ENCODE measurements at places on chromosomes 11 and 22.
A peak's percentile ranks its signal among the peaks of the same experiment; 100 is the strongest.

GRCh38 chr11:115437902-115438575 lies 66.2 kb downstream of the CADM1 start:
- H3K27ac ChIP-seq: no peak overlapping the region
- no peak overlapping the region for H3K4me3 ChIP-seq
- H3K4me1 ChIP-seq: no peaks in the 10 kb centered on the region
- no peak for DNase-seq
- H3K27me3 ChIP-seq: no peaks in the 10 kb centered on the region
- no peaks in the 10 kb centered on the region for H3K36me3 ChIP-seq

DNA sequence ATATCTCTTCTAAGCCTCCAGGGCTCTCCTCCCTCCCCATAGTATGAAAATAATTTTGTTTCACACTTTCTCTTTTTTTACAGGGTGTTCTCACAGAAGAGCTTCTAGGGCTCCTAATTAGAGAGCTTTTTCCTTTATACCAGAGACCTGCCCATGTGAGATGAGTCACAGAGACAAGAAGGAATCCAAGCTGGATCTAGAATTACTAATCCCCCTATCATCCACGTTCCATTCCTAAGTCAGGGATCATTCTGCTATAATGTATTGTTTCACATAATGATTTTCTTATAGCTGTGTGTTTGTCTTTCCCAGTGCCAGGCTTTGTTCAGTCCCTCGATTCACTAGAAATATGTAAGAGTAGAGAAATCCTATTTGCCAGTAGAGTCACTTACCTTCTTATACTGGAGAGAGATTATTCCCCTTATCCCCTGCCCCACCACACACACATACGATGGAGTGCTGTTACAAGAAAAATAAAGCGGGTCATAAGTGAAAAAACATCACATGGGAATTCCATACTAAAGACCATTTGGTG lies 778.3 kb upstream of the LRRC4C start:
- H3K36me3 ChIP-seq: no peaks in the 10 kb centered on the region
- H3K4me3 ChIP-seq: no peak overlapping the region
- no peak for DNase-seq

DNA sequence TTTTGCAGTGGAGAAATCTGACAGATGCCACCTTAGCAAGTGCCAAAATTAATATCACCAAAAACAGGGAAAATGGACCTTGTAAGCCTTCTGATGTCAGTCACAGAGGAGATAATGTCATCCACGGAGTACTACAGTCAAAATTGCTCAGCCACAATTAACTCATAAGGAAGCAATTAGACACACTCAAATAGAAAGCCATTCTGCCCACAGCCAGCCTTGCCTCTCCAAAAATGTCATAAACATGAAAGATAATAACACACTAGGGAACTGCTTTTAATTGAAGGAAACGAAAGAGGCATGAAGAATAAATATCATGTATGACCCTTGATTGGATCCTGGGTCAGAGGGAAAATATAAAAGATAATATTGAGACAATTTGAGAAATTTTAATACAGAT lies 505.6 kb upstream of the API5 start:
- H3K4me1 ChIP-seq: no peaks in the 10 kb centered on the region
- DNase-seq: no peak
- no peaks in the 10 kb centered on the region for H3K36me3 ChIP-seq
- no peak overlapping the region for H3K4me3 ChIP-seq

- H3K4me1 ChIP-seq: no peaks in the 10 kb centered on the region
- no peak overlapping the region for H3K4me3 ChIP-seq
- DNase-seq: no peak
- peaks cover 17% of the 10 kb centered on the region for H3K36me3 ChIP-seq
These were observed 6.4 kb downstream of the VPS51 start for GRCh38 chr11:65102142-65103095.

DNA sequence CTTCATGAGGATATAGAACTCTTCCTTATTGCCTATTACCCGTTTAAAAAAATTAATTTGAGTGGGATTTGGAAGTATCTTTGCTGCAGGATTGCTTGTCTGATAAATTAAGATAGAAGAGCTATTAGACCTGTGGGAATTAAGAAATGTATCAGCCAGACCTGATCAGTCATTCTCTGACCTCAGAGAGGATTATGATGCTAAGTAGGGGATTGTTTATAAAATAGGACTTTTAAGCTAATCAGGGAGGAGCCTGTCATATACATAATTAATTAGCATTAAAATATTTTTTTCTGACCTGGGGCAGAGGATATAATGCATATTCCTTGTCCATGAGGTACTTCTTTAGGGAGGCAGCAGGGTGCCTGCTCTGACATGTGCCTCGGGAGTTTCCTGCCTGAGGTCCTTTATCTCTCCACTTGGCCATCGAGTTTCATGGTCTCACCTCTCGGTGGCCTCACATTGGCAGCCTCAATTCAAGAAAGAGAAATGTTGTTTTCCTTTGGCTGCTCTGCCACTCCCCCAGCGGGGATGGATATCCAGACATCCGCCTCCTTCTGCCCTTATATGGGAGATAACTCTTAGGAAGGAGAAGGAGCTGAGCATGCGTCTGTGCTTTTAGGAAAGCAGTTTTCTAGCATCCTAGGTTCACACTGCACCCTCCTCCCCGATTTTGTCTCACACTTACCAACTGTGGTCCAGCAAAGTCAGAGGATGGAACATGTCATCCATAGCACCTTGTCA lies 41.1 kb downstream of the DIXDC1 start:
- H3K4me1 ChIP-seq: peaks cover 16% of the 10 kb centered on the region
- DNase-seq: peak; percentile 57
- H3K27ac ChIP-seq: no peak overlapping the region

- H3K36me3 ChIP-seq: no peaks in the 10 kb centered on the region
- peaks cover 33% of the 10 kb centered on the region for H3K4me1 ChIP-seq
These were observed 5.4 kb upstream of the MCAM start for GRCh38 chr11:119322360-119322739.

DNA sequence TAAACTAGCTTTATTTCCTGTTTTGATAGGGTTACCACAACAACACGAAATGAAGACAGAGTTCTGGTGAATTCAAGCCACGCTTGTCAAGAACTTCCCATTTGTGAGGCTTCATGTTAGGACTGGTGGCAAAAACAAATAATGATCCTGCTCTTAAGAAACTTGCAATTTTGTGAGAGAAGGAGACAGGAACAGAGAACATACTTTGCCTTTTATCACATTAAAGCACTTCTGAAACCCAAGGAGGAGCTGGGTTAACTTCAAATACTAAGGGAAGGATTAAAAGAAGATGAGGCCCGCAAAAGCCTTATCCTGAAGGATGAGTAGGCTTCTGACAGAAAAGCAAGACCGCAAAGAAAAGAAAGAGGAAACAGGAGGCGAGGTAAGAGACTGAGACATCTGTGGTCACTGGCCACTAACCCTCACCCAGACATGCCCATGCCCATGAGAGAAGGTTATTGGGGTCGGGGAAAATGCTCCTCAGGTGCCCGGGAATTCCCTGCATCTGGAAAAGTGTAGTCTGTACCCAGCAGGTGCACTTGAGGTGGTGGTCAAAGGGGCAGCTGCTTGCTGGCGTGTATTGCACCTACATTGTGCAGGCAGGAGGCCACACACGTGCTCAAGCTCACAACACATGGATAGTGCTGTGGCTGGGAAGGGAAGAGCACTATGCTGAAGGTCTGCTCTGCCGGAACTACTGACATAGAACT lies 50.5 kb downstream of the MAPK1 start:
- no peak for DNase-seq
- H3K27ac ChIP-seq: no peak overlapping the region
- H3K27me3 ChIP-seq: no peaks in the 10 kb centered on the region
- peaks cover 9% of the 10 kb centered on the region for H3K4me1 ChIP-seq
- H3K36me3 ChIP-seq: peaks cover 17% of the 10 kb centered on the region

- no peak overlapping the region for H3K27ac ChIP-seq
- no peaks in the 10 kb centered on the region for H3K4me1 ChIP-seq
- DNase-seq: no peak
- no peak overlapping the region for H3K4me3 ChIP-seq
- H3K27me3 ChIP-seq: no peaks in the 10 kb centered on the region
These were observed 67.8 kb downstream of the CEP164 start for GRCh38 chr11:117395476-117395875.

- no peak overlapping the region for H3K4me3 ChIP-seq
- no peak overlapping the region for H3K27ac ChIP-seq
- H3K27me3 ChIP-seq: no peaks in the 10 kb centered on the region
- no peaks in the 10 kb centered on the region for H3K36me3 ChIP-seq
- no peak for DNase-seq
- H3K4me1 ChIP-seq: no peaks in the 10 kb centered on the region
These were observed 22.3 kb upstream of the HTR3A start for GRCh38 chr11:113952588-113952987.

GRCh38 chr11:64356498-64357411 lies 2.2 kb upstream of the RPS6KA4 start:
- H3K27me3 ChIP-seq: no peaks in the 10 kb centered on the region
- no peak overlapping the region for H3K27ac ChIP-seq
- peaks cover 16% of the 10 kb centered on the region for H3K36me3 ChIP-seq
- no peak overlapping the region for H3K4me3 ChIP-seq

DNA sequence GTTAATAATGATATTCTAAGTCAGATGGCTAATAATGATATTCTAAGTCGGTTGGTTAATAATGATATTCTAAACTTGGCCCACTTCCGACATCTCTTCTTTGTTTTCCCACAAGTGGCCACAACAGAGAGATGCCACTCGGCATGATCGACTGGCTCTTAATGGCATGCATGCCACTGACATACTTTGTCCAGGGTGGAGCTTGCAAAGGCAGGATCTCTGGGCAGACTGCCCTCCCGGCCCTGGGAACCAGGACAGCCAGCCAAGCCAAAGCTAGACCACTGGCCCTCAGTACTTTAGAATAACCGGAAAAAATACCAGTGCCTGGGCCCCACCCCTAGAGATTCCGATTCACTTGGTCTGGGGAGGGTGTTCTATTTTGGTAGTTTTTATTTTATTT lies 78.1 kb downstream of the KIAA1671 start:
- peaks cover 3% of the 10 kb centered on the region for H3K4me1 ChIP-seq
- no peak overlapping the region for H3K4me3 ChIP-seq
- no peaks in the 10 kb centered on the region for H3K36me3 ChIP-seq
- no peak overlapping the region for H3K27ac ChIP-seq

- no peak overlapping the region for H3K4me3 ChIP-seq
- peaks cover 7% of the 10 kb centered on the region for H3K4me1 ChIP-seq
- no peak for DNase-seq
- H3K27me3 ChIP-seq: no peaks in the 10 kb centered on the region
These were observed 66.5 kb downstream of the LARGE2 start for GRCh38 chr11:45988921-45989320.

GRCh38 chr11:65147352-65148075 lies 13.2 kb upstream of the SYVN1 start:
- H3K27ac ChIP-seq: no peak overlapping the region
- H3K4me3 ChIP-seq: no peak overlapping the region
- peaks cover 4% of the 10 kb centered on the region for H3K27me3 ChIP-seq
- H3K36me3 ChIP-seq: no peaks in the 10 kb centered on the region

- no peak for DNase-seq
- H3K27ac ChIP-seq: peak overlapping the region; percentile 12
- peaks cover 1% of the 10 kb centered on the region for H3K4me1 ChIP-seq
These were observed 9.6 kb upstream of the HTATIP2 start for GRCh38 chr11:20353829-20354434.

DNA sequence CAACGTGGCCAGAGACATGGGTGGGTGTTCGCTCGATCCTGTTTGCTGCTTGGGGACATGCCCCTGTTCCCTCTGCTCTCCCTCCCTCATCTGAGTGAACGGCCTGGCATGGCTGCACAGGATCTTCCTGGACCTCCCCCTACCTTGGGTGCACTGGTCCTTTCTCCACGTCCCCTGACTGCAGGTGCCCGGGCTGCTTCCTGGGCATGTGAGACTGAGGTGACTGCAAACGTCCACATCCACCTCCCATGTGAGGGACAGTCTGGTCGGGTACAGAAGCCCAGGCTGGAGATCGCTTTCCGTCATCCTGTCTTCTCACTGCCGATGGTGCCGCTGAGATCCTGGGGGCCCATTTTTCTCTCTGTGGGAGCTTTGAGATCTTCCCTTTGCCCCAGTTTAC lies 11.8 kb downstream of the SULT4A1 start:
- no peak overlapping the region for H3K27ac ChIP-seq
- no peak for DNase-seq
- H3K4me1 ChIP-seq: no peaks in the 10 kb centered on the region
- H3K27me3 ChIP-seq: no peaks in the 10 kb centered on the region
- no peak overlapping the region for H3K4me3 ChIP-seq
- no peaks in the 10 kb centered on the region for H3K36me3 ChIP-seq

GRCh38 chr22:36550701-36551495 lies 21.9 kb upstream of the EIF3D start:
- H3K4me1 ChIP-seq: peaks cover 16% of the 10 kb centered on the region
- no peaks in the 10 kb centered on the region for H3K27me3 ChIP-seq
- H3K27ac ChIP-seq: no peak overlapping the region

- no peaks in the 10 kb centered on the region for H3K36me3 ChIP-seq
- H3K27me3 ChIP-seq: peaks cover 89% of the 10 kb centered on the region
- H3K4me1 ChIP-seq: no peaks in the 10 kb centered on the region
- H3K27ac ChIP-seq: no peak overlapping the region
- no peak overlapping the region for H3K4me3 ChIP-seq
These were observed 380.6 kb downstream of the CADM1 start for GRCh38 chr11:115123641-115124040.

GRCh38 chr11:112941104-112941503 lies 20.1 kb upstream of the NCAM1 start:
- no peaks in the 10 kb centered on the region for H3K36me3 ChIP-seq
- no peak for DNase-seq
- no peaks in the 10 kb centered on the region for H3K4me1 ChIP-seq

- H3K27ac ChIP-seq: no peak overlapping the region
- no peak for DNase-seq
- no peak overlapping the region for H3K4me3 ChIP-seq
These were observed 90.2 kb downstream of the DDX10 start for GRCh38 chr11:108754901-108755625.

All from neuronal stem cell (in vitro differentiated cells).